ENCODE measurements at places on chromosomes 13 and 19. TPM values are rescaled to one million over a fixed set of nuclear protein-coding genes. Genes with fewer than 3 reads are reported as not detected.

GRCh38 chr19:31352782-31353651 is 3.8 kb upstream of the TSHZ3 start:
- no peak for DNase-seq

DNA sequence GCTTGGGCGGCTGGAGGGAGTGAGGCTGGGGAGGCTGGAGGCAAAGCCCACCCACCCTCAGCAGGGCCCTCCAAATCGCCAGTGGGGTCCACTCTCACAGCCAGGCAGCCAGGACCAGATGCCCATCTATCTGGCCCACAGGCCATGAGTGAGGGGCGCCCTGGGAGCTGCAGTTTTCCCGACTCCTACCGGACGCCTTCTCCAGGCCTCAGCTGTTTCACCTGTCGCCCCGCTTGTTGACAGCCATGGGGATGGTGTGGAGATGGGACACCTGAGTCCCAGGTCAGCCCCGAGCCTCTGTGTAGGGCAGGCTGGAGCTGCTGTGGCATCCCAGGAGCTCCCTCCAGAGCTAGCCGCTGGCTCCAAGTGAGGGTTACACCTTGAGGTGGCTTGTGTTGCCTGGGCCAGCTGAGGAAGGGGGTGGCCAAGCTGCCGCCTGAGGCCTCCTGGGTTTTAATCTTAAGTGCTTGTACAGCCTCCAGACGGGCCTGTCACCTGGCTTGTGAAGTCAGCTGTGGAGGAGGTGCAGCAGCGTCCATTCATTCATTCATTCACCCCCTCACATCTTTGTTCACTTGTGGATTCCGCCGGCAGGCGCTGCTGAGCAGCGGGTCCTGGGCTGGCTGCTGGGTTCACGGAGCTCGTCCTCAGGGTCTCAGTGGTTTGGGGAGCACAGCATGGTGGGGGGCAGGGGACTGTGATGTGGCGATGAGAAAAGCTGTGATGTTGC is 52.0 kb downstream of the COMP start:
- no peak for DNase-seq

DNA sequence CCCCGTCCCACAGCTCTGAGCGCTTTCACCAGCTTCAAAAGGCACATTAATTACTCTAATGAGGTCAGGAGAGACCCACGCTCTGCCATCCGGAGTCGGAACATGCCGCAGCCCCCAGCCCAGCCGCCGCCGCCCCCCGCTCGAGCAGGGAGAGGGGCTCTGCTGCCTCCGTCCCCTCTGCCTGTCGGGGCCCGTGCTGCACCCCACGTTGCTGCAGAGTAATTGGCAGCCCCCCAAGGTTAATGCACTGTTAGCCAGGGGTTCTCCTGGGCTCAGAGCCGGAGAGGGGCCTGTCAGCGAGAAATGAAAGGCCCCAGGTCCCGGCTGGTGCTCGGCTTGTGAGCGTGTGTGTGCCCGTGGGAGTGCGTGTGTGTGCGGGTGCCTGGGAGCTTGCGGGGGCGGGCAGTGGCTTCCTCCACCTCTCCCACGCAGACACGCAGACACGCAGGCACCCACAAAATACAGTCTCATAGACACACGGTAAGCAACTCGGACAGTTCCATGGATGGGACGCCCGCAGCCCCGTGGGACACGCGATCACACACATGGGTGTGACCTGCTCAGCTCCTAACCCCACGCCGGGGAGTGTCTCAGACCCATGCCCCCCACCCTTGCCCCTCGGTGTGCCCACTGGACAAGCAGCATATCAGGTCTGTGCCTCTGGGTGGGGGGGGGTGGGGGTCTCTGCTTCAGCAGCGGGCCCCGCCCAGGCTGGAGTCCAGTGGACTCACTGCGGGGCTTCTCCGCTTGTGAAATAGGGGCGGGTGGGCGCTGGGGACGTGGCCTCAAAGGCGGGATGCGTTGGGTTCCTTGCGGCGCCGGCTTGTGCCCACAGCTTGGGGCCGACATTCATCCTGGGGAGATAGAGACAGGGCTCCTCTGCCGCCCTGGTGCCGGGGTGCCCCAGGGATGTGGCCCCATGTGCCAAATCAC is 4.8 kb upstream of the EFNA2 start:
- no peak for DNase-seq

GRCh38 chr19:8245869-8246835 is 37.0 kb downstream of the CERS4 start:
- DNase-seq, result no peak

UBE2L5 gene
- not detected for total RNA-seq

IGFL2 gene
- not detected for total RNA-seq

DNA sequence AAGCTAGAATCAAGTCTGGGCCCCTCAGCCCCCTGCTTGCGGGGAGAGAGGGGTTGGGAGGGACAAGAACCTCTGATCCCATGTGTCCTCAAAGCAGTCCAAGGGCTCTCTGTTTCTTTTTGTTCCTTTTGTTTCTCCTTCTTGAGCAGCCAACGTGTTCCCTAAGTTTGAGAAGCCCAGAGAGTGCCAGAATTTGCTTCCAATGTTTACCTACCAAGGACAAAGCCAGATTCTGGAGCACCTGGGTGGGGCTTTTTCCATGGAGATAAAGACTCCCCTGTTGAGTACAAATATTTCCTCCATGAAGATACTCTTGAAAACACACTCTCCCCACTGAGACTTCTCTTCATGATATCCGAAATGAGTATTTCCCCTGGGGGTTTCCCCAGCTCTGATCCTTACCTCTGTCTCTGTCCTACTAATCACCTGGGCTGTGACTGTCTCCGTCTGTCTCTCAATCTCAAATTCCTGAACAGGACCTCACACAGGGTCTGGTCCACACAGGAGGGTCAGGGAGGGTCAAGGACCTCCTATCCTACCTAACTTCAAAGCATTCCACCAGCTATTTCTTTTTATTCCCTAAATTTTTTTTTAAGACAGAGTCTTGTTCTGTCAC is 27.4 kb downstream of the CD177 start:
- no peak for DNase-seq

CATSPERD gene
- total RNA-seq, result 6.4 TPM

METTL21C gene
- total RNA-seq, result not detected

DNA sequence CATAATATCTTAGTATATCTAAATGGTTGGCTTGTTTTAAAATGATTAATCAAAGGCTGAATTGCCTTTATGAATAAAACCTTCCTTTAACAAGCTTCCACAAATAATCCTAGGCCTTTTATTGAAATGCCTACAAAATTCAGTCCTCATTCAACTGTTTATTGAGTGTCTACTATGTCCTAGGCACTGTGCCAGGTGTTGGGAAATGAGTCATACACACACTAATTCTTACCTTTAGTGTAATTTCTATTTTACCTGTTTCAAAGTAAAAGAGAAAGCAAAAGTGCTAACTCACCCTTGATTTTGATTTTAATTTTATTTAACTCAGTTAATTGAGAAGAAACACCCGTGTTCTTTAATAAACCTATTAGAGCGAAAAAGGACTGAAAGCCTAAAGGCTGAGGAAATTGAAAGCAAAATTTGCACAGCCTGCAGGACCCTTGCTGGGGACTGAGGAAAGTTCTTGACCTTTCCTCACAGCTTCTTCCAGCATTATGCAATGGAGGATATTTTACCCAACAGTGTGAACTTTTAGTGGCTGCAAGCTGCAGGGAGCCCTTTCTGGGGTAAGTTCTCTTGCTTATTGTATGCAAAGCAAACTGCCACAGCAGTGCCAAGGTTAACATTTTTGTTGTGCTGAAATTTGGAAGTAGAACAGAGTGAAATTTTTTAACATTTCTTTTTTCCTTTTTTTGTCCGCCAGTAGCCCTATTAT is 83.1 kb downstream of the B3GLCT start:
- no peak for DNase-seq

CNOT3 gene
- 44.6 TPM for total RNA-seq

PRR36 gene
- total RNA-seq, result 2.5 TPM

DNA sequence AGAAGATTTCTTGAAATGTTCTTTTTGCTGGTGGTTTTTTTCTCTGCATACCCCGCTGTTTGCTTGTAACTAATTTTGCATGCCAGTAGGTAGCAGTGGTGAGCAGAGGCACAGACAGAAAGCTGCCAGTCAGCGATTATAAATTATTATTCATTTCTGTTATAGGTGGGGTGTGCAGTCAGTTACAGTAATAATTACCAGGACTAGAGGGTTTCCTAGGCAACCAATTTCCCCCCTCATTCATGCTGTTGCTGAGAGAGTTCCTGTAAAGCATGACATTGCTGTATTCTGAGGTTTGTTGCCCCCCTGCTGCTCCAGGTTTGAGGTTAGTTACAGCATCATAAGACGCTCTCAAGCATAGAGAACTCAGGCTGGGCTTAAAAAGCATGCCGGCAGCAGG is 104.5 kb downstream of the URI1 start:
- DNase-seq, result no peak

SOX1 gene
- total RNA-seq, result not detected

DNA sequence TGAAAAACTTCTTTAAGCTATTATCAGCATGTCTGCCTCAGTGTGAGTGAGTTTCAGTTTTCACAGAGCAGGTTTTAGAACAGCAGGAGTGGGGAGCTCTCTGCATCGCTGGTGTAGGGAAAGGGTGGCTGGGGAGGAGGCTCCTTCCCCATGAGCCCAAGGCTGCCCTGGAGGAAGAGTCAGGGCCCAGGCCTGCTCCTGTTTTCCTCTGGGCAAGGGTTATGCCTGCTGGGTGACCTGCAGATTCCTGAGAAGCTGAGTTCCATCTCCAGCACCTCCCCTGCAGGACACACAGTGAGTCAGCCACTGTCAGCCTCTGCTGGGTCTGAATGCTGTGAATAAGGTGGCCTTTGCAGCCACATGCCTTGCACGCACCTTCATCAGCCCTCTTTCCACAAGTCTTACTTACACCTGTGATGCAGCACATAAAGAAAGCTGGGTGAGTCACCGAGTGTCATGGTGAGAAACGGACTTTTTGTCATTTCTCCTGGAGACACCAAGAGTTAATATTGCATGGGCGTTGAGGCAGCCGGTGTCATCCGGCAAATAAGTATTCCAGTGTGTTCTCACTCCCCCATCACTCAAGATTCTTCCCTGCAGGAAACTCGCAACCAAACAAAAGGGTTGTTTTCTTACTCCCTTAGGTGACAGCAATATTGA is 186.4 kb upstream of the KL start:
- DNase-seq, result no peak

GRCh38 chr19:48329167-48329891 is 4.0 kb downstream of the EMP3 start:
- no peak for DNase-seq

KATNAL1 gene
- total RNA-seq, result 18.4 TPM

DNA sequence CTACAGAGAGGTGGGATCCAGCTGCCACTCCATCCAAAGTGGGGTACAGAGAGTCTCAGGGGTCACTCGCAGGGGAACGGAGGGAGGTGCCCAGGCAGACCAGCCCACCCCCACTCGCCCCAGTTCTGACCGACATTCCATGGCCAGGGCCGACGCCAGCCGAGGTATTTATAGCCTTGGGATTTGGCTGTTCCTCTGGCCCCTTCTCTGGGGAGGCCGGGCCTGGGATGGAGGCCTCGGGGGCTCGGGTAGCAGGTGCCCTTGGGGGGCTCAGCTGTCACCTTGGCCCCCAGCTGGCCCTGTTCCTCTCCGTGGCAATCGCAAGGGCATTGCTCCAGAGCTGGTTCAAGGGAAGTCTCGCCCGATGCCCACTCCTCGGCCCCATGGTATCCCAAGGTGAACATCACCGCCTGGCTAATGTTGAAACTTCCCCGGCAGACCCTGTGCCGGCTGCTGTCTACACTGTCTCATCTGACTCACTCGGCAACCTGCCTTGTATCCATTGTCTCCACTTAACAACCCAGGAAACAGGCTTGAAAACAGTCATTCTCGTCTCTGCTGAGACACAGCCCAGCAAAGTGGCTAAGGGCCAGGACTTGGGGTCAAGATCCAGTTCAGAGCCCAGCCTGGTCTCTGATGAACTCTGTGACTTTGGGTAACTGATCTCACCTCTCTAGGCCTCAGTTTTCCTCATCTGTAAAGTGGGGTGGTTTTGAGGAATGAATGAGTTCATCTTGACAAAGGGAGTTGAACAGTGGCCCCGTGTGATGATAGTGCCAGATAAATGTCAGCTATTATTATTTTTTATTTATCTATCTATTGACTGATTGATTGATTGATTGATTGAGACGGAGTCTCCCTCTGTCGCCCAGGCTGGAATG is 9.7 kb downstream of the PRKACA start:
- no peak for DNase-seq
